Psoas muscle (tissue), 8 donors: ENCODE measurements at places on chromosomes 7 and 10. TPM values are rescaled to one million over a fixed set of nuclear protein-coding genes. Genes with fewer than 3 reads are reported as not detected.
A peak's percentile ranks its signal among the peaks of the same experiment; 100 is the strongest.

DNA sequence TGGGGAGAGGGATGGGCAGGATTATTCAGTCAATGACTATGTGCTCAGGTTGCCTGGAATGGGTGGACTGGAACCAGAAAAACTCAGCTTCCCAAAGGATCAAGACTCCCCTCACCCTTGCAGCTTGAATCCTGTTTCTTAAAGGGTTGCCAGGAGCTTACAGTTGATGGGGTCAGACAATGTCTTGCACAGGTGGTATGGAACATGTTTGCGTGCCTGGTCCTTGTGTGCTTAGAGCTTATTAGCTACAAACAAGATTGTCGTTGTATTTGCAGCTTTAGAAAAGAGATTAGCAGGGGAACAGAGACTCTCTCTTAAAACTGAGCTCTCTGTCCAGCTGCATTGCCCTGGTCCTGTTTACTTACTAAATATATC is 56.9 kb downstream of the PRR15 start:
- DNase-seq: no peak

DNA sequence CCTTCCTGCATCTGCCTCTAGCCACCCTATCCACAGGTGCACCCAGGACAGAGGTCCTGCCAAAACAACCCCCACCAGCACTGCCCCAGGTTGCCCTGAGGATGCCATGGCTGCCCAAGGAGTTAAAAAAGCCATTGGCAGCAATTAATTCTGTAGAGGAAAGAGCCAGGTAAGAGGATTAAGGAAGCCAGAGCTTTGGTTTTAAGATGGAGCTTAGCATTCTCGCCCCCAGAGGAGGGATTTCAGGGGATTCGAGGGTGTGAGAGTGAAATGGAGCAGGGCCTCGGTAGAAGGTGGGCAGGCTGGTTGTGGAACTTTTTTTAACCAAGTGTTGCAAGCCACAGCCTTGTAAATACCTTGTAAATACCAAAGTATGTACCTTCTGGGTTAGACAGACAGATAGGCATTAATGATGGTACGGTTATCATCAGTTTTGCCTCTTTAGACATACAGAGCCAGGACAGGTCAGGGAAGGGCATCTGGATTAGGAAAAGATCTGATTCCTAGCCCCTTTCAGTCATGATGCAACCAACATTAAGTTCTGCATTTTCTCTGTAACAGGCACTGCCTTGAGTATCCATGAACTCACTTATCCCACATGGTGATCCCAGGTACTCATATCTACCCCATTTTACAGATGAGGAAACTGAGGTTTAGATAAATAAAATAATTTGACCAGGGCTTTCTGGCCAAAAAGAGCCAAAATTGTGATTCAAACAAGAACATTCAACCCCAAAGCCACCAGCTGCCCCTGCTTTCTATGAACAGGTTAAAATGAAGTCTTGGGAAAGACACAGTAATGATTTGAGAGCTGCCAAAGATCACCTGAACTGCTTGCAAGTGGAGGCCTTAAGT is 120.7 kb upstream of the PPIF start:
- no peak for DNase-seq

- no peak for DNase-seq
Observed at GRCh38 chr7:40597517-40597916, 462.7 kb downstream of the SUGCT start.

DNA sequence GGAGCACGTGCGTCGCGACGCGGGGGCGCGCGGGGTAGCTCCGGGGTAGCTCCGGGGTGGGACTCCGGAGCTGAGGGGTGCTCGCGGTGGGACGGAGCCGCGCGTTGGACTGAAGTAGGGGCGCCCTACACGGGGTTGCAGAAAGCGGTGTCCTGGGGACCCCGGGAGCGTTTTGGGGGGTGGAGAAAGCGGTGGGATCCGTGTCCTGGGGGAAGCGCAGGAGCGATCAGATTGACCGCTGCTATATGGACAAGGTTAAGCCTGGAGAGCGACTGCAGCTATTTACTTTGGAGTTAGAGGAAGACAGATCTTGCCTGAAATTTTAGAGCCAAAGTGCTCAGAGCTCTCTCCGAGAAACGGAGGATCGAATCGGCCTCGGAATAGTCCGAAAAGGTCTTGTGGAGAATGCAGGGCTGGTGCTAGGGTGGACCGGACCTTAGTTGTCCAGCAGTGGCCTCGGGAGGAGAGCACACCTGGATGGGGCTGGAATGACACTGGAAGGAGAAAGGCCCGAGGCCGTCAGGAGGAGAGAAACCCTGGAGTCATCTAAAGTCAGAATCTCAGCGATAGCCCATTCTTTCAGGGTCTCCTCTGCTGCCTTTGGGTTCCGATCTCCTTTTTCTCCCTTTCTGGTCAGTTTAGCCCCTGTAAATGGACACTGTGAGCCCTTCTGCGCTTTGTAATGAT is 564 bp downstream of the PDSS1 start:
- DNase-seq: no peak

GRCh38 chr7:127996253-127997071 is 34.8 kb downstream of the LRRC4 start:
- DNase-seq: no peak

GRCh38 chr7:101740981-101741725 is 76.3 kb upstream of the CUX1 start:
- no peak for DNase-seq

- DNase-seq: peak; percentile 21
Observed at GRCh38 chr7:157517782-157518513, 181.1 kb downstream of the DNAJB6 start.

DNA sequence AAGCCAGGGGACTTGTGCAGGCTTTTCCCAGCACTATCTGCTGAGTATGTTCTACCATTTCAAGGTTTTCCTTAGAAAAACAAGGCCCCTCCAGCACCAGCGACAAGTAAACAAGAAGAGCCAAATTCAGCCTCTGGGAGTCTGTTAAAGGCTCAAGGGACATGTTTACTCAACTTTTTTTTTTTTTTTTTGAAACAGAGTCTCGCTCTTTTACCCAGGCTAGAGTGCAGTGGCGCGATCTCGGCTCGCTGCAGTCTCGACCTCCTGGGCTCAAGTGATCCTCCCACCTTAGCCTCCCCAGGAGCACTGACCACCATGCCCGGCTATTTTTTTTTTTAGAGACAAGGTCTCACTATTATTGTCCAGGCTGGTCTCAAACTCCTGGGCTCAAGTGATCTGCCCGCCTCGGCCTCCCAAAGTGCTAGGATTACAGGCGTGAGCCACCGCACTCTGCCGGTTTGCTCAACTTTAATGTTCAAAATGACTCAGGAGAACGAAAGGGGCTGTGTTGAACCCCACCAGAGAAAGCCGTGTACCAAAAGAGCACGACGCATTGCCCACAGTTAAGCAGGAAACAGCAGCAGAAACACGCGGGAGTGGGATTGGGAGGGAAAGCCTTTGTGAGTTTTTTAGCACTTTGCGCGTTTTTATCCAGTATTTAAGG is 772 bp downstream of the PRDX3 start:
- DNase-seq: no peak

- DNase-seq: no peak
Observed at GRCh38 chr7:35657125-35657524, 37.8 kb downstream of the HERPUD2 start.

The CYP3A7 gene
- polyA plus RNA-seq: not detected

DNA sequence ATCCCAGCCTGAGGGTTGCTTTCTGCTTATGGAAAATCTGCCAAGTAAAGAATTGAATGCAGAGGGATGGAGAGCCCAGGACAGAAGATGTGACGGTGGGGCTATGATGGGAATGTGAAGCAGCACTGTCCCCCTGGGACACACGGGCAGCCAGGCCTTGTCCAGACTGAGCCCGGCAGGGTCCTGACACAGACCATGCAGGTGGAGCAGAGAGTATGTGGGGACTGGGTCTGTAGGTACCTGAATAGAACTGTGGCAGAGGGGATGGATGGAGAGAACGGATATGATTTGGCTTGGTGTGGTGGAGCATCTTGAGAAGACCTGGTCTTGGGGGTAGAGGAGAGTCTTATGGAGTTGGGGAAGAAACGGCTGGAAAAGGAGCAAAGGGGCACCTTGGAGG is 732 bp upstream of the LRRC18 start:
- DNase-seq: no peak

DNA sequence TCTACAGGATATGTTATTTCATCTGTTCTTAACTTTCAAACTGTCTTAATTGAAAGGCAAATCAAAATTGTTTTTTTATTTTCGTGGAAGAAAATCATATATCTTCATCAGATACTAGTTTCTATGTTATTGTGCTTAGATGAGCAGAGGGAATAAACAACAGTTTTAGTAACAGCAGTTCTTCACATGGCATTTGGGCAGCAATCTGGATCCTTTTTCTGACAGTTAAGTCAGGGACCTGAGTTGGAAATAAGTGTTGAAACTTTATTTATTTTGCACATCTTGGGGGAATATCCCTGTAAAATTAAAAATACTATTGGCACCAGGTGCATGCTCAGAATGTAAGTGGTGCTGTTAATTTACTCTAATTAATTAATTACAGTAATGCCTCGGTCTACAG is 296.3 kb downstream of the GPAM start:
- no peak for DNase-seq
